ENCODE measurements at places on chromosomes 2 and 18. TPM values are rescaled to one million over a fixed set of nuclear protein-coding genes. Genes with fewer than 3 reads are reported as not detected.

G6PC2 gene
- not detected for polyA plus RNA-seq

DNA sequence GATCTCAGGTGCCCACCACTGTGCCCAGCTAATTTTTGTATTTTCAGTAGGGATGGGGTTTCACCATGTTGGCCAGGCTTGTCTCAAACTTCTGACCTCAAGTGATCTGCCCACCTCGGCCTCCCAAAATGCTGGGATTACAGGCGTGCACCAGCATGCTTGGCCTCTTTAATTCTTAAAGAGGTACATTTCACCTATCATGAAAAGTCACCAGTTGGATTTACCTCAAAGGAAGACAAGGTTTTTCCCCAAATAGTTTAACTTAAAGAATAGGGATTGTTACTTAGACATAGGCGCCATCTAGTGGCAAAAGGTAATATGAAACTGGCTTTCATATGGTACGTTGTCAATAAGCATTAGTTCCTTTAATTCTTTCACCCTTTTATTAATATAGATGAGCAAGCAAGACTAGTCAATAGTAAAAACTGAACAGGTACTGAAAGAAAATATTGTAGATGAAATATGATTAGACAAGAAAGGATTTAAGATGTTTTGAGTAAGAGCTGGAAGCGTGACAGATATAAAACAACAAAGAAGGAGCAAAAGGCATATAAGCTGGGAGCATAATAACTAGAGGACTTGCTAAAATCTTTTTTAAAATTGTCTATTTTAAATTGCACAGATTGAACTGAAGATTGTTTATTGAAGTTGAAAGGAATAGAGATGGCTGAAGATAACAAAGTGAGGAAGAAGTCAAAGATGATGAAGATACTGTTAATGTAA lies 35.0 kb upstream of the PSMD14 start:
- peak; percentile 5 for DNase-seq

DNA sequence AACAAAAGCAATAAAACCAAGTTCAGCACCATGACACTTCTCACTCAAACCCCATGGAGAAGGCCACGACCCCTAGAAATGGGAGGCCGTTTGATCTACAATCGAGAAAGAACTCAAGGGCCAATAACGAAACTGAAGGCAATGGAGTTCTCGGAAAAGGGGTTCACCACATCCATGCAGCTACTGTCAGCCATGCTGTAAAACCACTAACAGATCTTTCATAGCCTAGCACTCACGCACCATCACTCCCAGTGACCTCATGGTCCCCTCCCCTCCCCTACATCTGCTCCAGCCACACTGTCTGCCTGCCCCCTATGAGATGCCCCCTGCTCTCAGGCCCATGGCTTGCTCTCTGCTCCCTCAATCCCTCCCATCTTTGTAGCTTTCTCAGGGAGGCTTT lies 135.3 kb downstream of the TMEM163 start:
- DNase-seq: no peak

FOXI3 gene
- not detected for polyA plus RNA-seq

DNA sequence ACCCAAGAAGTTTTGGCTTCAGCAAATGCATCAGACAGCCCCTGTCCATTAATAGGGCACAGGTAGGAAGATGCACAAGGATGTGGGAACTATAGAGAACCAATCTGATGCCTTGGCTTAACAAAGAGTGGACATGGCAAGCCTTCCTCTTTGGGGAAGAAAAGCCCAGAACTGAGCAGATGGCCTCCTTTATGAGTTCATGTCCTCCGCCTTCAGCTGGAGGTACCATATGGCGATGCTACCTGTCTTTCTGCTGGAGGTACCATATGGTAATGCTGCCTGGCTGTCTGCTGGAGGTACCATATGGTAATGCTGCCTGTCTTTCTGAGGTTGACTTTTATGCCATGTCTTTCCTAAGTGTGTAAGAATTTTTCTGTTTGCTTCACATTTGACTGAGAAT lies 6.0 kb downstream of the RETREG2 start:
- DNase-seq: no peak

DNA sequence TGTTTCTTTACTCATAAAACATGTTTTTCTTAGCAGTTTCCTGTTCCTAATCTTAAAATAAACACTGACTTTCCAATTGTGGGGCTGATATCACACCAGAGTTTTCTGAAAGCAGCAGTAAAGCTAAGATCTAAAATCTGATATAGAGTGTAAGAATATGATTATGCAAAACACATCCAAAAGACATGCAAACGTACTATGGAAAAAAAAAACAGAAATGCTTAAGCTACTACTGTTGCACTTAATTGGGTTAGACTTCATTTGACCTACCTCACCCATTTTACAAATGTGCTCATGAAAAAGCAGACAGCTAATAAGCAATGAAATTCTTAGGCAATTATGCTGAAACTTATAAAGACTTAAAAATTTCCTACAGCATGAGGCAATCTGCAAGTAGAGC lies 10.5 kb downstream of the CYTIP start:
- no peak for DNase-seq

SLC23A3 gene
- 3.8 TPM for polyA plus RNA-seq

- no peak for DNase-seq
These were observed 173.9 kb upstream of the PID1 start for GRCh38 chr2:229445019-229445418.

FAM124B gene
- 16.9 TPM for polyA plus RNA-seq

SLC16A14 gene
- 15.4 TPM for polyA plus RNA-seq

PLGLB2 gene
- 4.3 TPM for polyA plus RNA-seq

LHCGR gene
- polyA plus RNA-seq: not detected

DNA sequence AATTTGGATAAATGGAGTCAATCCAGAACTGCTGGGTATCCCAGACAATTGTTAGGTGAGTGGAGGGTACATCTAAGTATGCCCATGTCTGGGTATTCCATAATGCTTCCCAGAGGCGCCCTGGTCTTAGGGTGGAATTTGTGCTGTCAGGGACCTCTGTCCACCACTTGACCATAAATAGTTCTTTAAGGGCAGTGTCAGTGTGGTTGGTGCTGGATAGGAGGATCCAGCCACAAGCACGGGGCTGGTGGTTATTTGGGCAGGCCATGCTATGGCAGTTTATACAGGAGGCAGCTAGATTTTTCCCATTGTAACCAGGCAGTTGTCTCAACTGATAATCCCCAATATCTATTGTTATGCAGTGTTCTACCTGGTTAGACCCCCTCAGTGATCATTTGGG lies 104.4 kb upstream of the B3GNT2 start:
- DNase-seq: no peak

- no peak for DNase-seq
These were observed 25.6 kb upstream of the PRLH start for GRCh38 chr2:237540823-237541222.

UPP2 gene
- polyA plus RNA-seq: 0.45 TPM

DNA sequence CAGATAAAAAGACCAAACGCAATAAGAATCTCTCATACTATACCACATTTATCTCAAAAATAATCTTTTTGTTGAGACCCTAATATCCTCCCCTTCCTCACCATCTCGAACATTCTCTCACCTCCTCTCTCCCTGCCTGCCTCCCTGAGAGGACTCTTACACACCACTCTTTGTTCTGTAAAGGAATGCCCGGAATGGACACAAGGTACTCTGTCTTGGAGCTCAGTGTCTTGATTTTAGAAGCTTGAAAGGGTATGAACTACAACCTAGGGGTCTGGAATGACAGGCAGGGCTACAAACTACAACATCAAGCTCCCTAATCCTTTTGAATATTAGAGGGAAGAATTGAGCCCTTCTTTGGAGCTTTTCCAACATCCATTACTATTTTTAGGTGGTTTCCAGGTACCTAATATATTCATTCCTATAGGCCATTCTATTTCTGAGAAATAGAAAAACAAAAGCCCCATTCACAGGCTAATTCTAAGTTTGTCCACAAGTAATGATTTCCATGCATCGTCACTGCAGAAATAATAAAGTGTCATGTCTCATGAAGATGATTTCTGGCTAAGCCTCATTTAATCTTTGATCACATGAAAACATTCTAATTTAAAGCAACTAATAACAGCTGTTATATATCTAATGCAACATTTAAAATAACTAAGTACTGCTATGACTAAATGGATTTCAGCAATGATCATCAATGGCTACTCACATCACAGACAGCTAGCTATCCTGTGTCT lies 60.6 kb downstream of the LRP2 start:
- no peak for DNase-seq

DNA sequence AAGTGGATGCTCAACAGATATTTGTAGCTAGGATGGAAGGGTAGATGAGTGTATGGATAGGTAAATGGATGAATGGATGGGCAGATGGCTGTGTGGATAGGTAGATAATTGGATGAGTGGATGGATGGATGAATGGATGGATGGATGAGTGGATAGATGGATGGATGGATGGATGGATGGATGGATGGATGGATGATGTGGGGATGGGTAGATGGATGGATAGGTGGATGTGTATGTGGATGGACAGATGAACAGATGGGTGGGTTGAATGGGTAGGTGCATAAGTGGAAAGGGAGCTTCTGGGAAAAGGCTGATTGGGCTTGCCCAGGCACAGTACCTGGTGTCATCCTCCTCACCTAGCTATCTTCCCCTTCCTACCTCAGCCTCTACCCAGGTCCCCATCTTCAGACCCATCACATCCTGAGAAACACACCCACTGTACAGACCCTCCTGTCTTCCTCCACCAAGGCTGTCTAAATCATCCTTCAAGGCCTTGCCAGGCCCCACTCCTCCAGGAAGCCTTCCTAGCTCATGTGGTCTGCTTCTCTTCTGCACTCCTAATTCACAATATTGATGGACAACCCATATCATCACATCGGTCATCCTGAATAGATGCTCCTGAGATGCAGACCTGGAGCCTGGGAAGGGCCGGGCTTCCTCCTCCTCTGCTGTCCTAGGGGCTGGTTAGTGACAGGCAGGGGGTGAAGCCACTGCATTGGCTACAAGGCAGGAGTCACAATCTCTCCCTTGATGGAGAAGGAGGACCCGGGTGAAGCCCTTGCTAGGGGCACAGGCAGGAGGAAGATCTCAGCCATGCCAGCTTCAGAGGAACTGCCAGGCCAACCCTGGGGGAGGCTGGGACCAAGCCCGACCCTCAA lies 49.4 kb downstream of the SMAD7 start:
- no peak for DNase-seq

TAF4B gene
- polyA plus RNA-seq: 4.5 TPM

DNA sequence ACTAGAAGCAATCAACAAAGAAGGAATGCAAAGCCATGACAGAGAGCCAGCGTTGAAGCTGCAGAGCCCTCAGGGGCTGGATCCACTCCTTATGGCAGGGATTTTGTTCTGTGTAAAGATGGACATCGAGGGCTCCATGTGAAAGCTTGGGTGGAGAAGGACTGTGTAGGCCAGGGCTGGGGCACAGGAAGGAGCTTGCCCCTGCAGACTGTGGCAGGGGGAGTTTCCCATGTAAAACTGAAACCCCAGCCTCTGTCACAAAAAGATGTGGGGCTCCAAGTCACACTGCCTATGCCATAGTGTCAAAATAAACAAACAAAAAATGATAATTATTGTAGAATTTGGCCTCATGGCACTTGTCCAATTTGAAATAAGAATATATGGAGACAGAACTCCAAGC lies 408.7 kb upstream of the HS6ST1 start:
- no peak for DNase-seq

GRCh38 chr2:120785228-120785966 lies 49.7 kb downstream of the GLI2 start:
- DNase-seq: no peak

DNA sequence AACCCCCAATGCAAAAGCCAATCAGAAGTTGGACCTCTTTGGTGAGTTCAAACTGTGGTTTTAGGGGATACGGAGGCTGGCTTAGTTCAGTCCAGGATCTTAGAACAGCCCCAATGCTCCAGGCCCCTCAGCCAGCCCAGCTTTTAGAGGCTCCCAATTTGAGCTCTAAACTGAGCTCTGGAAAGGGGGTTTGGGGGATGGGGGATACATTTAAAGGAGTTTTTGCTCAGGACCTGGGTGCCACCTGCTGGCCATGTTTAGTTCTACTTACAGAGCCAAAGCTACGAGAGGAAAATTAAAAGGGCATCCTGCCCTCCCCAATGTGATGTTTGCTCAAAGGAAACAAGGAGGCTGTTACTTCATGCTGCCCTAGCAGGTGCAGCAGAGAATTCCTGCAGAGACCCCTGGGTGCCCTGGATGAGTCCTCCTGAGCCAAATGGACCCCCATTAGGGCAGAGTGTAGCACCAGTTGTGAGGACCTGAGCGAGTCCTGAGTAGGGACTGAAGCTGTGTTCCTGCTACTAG lies 15.9 kb upstream of the TMEM214 start:
- peak; percentile 47 for DNase-seq

DNA sequence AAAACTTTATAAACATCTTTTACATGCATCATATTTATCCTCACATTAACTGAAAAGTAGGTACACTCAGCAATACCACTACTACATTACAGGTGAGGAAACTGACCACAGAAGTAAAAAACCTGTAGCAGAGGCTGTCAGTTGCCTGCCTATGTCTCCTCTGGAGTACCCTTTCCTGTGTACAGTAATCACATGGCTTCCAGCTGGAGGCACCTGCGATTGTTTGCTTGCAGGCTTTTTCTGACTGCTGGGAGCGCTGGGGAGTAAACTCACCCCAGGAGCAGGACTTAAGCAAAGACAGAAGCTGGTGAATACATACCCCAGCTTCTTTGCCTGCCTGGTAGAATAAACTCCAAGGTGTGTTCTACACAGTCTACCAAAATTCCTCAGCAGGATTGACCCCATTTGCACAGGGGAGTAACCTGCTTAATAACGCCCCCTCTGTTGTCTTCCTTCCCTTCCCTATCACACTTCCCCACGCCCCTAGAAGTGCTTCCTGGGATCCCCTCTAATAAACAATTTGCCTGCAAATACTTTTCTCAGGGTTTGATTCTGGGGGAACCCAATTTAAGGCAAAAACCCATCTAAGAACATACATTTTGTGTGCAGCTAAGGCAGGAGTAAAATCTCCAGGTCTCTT lies 138.9 kb downstream of the PTH2R start:
- DNase-seq: no peak

DNA sequence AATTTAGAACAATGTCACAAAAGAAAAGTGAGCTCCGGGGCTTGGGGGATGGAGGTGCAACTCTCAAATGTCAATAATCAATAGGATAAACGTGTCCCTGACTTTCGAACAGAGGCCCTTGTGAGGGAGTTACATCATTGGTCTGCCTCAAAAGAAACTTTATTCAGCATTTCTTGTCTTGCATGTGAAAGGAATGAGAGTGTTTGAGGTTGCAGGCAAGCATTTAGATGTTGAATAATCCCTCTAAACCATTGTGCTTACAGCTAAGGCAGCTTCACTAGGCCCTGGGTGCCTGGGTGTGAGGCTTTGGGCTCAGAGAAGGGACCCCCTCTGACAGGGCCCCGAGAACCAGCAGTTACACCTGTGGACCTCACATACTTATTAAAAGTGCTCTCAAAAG lies 28.6 kb upstream of the FHL2 start:
- DNase-seq: no peak

SRD5A2 gene
- polyA plus RNA-seq: 0.73 TPM

RNF181 gene
- 110 TPM for polyA plus RNA-seq

- DNase-seq: no peak
These were observed 34.4 kb downstream of the ZFP36L2 start for GRCh38 chr2:43191947-43192516.

FAM136A gene
- 56.3 TPM for polyA plus RNA-seq

AQP12B gene
- polyA plus RNA-seq: not detected

Measured in right lung (tissue), 10 donors.